ENCODE measurements at places on chromosomes 1 and 21. TPM values are rescaled to one million over a fixed set of nuclear protein-coding genes. Genes with fewer than 3 reads are reported as not detected.

DNA sequence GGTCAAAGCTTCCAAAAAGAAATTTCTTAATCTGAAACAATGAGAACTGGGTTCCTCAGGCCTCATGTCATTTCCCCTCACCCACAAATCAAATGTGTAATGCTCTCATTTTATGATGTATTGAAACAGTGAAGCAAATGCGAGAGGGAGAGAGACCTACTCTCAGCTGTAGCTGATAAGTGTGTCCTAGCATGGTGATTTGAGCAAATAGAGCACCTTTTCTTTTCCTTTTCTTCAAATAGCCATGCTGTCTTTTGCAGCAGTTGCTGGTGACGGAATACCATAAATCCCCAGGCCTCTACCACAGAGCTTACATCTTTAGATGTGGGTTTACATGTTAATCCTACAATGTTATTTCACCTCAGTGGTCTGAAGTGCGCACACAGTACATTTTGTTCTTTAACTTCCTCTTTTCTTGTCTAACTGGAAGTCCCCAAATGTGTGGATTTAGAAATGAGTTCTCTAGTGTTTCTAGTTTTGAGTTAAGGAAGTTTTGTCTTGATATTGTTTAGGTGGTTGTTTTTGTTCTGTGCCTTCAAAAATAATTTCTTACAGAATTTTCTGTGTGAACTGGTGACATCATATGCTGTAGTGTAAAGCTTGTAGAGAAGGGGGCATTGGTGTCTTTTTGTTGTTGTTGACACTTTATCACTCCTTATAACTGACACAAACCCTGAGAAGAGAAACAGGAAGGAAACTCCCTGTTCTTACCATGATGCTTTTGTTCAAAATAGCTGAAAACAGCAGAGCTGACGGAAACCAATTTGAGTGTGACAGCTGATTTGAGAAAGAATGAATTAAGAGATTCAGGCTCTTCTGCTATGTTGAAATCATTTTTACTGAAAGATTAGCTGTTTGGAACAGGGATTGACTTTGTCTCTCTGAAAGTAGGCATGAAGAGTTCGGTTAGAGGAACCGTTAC, 12.2 kb downstream of the SMAP2 start:
- no peak for DNase-seq

DNA sequence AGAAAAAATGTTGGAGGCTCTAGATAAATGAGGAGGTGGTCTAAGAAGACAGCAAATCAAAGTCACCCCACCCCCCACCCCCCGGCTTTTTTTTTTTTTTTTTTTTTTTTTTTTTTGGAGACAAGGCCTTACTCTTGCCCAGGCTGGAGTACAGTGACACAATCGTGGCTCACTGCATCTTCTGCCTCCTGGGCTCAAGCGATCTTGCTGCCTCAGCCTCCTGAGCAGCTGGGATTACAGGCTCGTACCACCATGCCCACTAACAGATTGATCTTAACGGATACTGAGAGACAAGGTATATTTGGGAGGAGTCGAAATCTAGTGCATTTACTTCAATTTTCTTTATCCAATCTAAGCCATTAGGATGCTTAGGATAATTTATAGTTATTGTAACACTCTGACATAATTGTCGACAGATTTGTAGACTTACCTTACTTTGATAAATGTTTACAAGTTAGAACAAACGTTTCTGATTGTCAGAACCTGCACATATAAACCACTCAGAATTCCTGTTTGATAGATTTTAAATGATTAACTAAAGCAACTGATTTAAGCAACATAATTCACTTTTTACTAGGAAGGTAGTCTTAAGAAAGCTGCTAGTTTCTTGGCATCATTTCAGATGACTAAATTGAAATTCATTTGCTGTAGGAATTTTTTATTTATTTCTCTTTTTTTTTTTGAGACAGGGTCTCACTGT, 33.7 kb upstream of the NBL1 start:
- no peak for DNase-seq

DNA sequence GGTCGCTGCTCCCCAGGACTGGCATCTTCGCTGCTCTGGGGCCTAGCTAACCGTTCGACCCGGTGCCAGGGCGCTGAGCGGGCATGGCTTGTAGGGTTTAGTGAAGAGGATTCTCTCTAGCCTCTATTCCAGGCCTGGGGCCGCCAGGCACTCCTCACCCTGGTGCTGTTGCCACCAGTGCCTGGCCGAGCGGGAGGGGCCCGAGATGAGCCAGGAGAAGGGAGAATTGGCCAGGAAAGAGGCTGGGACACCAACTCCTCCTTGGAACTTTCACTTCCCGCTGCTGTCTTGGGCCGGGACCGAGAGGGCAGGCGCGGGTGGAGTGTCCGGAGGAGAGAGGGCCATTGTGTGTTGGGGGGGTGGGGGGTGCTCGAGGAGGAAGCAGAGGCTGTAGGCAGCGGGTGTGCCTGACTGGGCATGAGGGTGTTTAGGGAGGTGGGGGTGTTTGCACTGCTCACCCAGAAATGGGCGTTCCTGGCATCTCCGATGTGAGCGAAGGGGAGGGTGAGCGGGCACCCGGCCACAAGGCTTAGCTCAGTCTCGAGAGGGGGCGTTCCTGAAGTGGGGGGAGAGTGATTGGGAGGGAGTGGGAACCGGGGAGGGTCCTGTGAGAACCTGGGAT, 772 bp downstream of the ADAM15 start:
- DNase-seq, result no peak

GRCh38 chr21:14548779-14549178, 2.7 kb upstream of the SAMSN1 start:
- DNase-seq, result no peak

Gene SLAMF6
- not detected for total RNA-seq

Gene TMEM82
- 1.4 TPM for total RNA-seq
